ENCODE measurements at places on chromosomes 13 and 19.

DNA sequence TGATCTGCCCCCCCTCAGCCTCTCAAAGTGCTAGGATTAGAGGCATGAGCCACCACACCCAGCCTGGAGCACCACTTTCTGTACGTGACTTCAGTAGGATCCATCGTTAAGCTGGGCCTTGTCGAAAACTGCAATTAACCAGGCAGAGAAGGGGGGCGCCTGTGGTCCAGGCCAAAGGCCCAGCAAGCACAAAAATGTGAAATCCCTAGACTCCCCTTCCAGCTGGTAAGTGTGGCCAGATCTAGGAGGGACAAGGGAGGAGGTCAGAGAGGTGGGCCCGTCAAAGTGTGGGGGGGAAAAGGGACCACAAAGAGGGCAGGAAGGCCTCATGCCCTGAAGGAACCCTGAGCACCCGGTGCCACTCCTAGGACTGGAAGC, 13.8 kb downstream of the DDX39A start:
- no peak for DNase-seq

DNA sequence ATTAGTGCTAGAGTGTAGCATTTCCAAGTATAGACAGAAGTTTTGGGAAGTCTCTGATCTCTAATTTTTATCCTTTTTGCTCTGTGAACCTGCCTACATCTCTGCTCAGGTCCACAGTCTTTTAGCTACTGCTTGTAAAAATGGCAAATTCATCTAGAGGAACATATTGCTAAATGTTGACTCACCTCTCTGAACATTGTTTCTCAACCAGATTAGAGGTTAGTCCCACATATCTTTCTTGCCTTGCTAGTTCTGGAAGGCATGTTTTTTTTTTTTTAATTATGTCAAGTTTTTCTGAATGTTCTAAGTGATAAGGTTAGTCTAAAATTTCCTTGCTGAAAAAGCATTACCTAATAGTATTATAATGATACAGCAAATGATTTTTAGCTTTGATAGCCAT, 2889.6 kb upstream of the PCDH20 start:
- no peak for DNase-seq

DNA sequence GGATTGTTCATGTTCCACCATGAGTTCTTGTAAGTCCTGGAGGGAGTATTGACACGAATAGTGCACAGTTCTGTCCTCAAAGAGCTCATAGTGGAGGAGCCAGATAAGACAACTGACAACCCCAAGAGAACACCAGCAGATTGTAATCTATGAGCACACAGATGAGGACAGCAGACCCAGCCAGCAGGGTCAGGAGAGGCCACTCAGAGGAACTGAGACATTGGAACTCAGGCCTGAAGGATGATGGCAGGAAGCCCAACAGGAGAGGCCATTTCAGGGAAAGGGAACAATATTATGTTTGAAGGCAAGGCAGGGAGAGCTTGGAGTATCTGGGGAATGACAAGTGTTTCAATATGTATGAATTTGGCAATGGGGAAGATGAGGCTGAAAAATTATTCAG, 63.7 kb upstream of the IPO5 start:
- DNase-seq: no peak

GRCh38 chr13:112845511-112846144, 123.4 kb upstream of the MCF2L start:
- DNase-seq: no peak

GRCh38 chr19:32573492-32573794, 7.5 kb upstream of the PDCD5 start:
- DNase-seq: no peak

DNA sequence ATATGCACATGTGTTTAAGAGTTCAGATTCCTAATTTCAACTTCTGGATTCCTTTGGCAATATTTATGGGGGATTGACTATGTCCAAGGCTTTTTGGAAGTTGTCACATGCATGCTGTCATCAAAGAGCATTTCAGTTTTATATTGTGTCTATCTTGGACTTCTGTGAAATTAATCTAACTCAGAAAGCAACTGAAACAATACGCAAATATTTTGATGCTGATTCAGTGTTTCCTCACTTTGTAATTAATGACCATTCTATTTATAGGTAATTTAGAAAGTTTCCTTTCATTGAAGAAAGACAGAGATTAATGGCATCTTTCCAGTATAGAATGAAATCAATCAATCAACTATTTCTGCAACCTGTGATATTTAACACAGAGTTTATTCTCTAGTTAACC, 550.1 kb downstream of the PCDH9 start:
- DNase-seq: peak; percentile 8
